ENCODE measurements at places on chromosomes 7 and 10. TPM values are rescaled to one million over a fixed set of nuclear protein-coding genes. Genes with fewer than 3 reads are reported as not detected.

DNA sequence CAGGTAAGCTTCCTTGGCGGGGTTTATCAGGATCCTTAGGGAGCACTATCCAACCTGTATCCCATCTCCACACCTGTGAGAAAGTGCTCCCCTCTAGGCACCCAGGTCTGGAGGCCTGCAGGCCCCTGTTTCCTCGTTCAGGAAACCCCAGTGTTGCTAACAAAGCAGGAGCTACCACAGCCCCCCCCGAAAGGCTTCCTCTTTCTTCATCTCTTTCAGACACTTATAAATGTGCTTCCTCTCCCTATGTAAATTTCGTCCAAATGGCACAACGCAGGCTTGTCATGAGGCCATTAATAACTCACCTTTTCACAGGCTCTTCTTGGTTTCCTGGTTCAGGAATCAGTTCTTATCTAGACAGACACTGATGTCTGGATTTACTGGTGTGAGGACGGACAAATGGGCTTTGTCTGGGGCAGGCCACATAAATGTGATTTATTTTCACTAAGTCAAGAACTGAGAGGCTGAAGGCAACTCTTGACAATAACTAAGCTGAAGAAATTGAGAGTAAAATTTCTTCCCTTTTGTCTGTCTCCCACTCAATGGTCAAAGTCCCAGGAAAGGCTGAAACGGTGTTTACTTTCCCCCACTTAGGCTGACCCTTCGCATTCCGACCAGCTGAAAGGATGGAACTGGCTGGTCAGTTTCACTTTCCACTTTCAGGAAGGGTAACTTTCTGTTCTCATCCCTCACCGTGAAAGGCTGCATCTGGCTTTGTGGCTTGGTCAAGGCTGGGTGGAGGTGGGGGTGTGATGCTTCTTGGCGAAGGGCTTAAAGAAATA, 46.8 kb downstream of the PIK3AP1 start:
- no peak for DNase-seq

- DNase-seq, result no peak
Observed at GRCh38 chr10:50968386-50969091, 83.1 kb upstream of the A1CF start.

DNA sequence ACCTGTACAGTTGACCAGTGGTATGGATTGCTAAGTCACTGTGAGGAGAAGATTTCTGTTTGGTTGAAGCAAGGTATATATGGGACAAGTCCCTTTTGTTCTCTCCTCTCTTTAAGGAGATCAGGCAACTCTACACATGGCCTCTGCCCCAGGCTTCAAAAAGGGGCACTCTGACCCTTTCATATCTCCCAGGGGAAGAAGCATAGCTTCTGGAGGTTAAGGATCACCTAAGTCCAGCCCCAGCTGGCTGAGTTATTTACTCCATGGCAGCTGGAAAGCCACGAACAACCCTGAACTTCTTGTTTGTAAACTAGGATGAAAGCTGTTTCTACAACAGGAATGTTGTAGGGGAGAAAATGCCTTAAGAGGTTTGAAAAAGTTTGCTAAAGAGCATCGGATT, 129.2 kb upstream of the FEZF1 start:
- no peak for DNase-seq

The NPM3 gene
- 53.4 TPM for total RNA-seq

The SDK1 gene
- 33.0 TPM for total RNA-seq

DNA sequence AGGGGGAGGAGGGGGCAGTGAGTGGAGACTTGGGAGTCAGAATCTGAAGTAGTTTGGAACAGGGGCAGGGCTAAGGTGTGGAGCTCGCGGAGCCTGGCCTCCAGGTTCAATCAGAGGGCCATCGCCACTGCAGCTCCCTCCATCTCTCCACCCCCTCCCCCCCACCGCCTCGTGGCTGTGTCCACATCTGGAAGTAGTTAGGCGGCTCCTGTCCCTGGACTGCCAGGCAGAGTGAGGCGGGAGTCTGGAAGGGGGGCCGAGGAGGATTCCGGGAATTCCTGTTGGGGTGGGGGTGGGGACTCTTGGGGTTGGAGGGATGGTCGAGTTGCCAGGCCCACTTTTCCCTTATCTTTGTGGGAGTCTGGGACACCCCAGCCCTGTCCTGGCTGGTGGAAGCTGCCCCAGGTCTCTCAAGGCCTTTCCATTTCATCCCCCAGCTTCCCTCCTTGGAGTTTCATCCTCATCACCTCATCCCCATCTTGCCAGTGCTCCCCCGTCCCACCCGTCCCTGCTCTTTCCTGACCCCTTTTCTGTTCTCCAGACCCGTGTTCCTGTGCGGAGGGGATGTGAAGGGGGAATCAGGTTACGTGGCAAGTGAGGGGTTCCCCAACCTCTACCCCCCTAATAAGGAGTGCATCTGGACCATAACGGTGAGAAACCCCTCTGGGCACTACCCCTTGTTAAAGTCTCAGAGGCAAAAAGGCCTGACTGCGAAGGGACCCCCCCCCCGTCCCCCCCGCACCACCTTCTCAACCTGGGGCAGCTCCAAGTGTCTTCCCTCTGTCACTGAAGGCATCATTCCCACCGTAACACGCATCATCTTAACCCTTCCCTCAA, 944 bp downstream of the PCOLCE start:
- DNase-seq, result no peak

DNA sequence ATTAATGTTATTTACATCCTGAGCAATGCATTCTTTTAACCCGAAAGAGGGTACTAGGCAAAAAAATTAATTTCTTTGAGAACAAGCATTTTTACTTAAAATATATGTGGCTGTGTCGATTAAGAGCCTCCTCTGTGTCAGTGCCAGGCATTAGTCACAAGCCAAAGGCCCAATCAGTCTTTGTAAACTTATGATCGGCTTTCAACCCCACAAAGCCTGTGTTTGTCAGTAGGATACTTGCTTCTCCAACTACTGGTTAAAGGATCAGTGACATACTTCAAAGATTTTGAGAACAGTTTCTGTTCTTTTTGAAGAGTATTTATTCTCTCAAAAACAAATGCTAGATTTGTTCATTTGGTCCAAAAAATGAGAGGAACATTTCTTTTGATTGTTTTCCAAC, 159.3 kb downstream of the NRCAM start:
- no peak for DNase-seq

- DNase-seq, result no peak
Observed at GRCh38 chr7:20793694-20794394, 7.2 kb upstream of the SP8 start.

- DNase-seq, result no peak
Observed at GRCh38 chr7:74051193-74051592, 23.2 kb downstream of the ELN start.

GRCh38 chr10:6999232-6999925, 411.5 kb downstream of the SFMBT2 start:
- no peak for DNase-seq

The KCNIP2 gene
- total RNA-seq, result 12.6 TPM

The HHEX gene
- 0.82 TPM for total RNA-seq

The PTF1A gene
- 0.41 TPM for total RNA-seq

DNA sequence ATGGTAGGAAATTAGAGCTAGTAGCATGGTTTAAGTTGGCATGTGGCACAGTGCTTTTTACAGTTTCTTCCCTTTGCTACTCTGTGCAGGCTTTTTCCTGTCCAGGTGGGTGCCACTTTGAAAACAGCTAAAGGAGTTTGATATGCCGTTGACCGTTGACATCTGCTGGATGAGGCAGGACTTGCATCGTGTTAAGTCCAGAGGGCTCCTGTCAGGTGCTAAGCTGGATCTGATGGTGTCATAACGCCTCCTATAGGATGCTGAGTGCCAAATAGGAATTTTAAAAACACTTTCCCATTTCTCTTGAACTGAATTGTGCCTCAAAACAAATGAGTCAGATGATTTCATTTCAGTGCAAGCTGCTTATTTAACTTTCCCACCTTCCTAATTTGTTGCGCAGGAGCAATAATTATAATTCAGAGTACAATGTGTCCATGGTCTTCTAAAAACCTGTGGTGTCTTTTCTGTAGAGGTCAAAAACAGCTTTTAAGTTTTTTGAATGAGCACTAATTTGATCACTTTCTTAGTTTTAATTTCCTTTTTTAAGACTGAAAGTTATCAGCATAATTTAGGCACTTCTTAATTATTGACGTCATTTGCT, 178.3 kb downstream of the CDCA7L start:
- DNase-seq, result no peak

The PLEKHS1 gene
- not detected for total RNA-seq

DNA sequence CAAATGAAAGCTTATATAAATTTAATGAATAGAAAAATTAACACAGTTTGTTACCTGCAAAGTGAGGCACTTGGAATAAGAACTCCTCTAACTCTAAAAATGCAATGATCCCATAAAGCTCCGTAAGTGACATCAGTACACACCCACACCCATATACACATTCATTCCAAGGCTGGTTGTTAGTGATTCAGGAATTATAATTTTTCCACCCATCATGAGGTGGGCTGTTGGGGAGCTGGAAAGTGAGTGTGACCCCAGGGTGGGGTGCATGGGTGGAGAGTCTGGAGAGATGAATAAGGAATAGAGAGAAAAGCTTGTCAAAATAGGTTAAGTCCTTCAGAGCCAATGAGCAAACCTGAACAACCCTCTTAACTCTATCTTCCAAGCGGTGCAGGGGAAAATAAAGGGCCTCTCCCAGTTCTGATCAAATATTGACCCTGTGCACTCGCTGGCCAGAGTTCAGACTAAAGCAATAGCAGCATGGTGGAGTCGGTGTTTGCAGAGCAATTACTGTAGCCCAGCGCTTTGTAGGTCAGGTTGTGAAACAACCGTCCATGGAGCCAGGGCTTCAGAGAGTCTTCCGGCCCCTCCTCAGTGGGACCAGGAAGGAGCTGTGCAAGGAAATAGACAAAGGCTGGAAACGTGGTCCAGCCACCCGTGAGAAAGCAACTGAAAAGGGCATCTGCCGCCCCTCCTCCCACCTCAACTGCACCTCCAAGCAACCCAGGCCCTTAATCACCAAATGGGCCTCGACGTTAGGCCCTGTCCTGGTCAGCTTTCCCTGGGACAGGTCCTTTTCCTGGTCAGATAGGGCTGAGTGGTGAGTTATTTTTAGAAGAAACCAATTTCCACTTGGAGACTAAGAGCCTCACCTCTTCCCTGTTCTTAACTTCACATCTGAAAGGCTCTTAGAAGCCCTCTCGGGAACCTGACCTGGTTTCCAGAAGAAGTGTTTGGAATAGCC, 61.2 kb downstream of the SH3PXD2A start:
- DNase-seq, result no peak

The NKX1-2 gene
- under 0.01 TPM for total RNA-seq

DNA sequence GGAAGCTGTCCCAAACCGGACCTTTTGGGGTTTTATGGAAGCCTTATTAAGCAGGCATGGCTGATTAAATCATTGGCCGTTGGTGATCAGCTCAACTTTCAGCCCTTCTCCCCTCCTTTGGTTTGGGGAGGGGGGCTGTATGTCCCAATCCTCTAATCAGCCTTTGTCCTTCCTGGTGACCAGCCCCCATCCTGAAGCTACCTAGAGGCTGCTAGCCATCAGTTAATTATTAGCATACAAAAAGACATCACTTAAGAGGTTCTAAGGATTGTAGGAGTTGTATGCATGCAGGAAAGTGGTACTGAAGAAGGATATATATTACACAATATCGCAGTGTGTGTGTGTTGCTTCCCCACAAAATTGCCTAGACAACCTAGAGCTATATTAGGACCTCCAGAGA, 553.3 kb upstream of the FZD8 start:
- no peak for DNase-seq

The SPDYE1 gene
- not detected for total RNA-seq

The AKR1C4 gene
- not detected for total RNA-seq

GRCh38 chr7:26441611-26442277, 150.1 kb downstream of the SNX10 start:
- no peak for DNase-seq

The CCDC126 gene
- 42.8 TPM for total RNA-seq

GRCh38 chr10:14971867-14972448, 12.8 kb downstream of the MEIG1 start:
- no peak for DNase-seq

The LRRN3 gene
- 153 TPM for total RNA-seq

- no peak for DNase-seq
Observed at GRCh38 chr7:113374955-113375354, 256.6 kb upstream of the SMIM30 start.

DNA sequence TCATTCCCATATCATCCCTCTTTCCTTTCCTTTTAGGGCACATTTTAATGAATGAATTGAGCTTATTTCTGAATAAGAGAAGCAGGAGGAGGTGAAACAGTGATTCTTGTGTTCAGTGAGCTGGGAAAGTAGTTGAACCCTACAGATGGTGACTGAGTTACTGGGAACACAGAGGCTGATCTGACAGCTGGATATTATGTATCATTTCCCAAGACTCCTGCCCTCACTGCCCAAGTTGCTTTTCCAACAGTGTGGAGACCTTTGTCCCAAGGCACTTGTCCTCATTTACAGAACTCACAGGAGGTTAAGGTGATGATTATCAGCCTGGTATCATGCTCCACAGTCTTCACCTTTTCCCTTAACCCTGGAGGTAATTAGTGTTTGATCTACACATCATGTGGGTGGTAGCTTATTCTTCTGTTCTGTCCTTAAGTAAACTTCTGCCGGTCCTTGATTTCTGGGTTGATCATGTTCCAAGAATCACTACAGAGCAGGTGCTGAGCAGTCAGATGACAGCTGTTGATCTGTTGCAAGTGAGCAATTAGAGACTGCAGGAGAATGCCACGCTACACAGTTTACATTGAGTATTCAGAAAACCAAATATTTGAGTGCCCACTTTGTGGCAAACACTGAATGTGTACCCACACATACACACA, 2.6 kb downstream of the PRLHR start:
- DNase-seq, result no peak

DNA sequence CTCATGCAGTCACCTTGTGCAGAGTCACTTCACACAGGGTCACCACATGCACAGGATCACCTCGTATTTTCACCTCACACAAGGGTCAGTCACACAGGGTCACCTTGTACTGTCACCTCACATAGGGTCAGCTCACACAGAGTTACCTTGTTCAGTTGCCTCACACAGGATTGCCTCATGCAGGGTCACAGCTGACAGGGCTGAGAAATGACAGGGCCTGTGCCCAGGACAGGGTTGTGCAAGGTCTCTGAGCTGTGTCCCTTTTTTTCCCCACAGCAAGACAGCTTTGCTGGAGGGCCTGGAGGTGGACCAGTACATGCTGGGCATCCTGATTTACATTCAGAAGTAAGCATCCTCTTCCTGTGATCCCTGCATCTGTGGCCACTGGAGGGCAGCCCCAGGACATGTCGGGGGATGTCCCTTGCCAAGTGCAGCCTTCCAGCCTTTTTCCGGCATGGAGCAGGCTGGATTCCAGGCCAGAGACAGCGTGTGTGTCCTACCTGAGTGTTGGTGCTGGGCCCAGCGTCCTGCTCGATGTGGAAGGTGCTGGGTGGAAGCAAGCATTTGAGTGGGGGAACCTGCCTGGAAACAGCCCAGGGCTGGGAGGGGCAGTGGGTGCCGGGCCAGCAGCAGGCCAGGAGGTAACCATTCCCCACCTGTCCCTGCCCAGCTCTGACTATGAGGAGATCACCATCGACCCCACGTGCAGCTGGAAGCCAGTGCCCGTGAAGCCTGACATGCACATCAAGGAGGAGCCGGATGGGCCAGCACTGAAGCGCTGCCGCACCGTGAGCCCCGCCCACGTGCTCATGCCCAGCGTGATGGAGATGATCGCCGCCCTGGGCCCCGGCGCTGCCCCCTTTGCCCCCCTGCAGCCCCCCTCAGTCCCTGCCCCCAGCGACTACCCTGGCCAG, 16.3 kb downstream of the ZMIZ2 start:
- no peak for DNase-seq

The PCLO gene
- total RNA-seq, result 41.2 TPM

The ABLIM1 gene
- total RNA-seq, result 51.4 TPM

The PNLIPRP3 gene
- not detected for total RNA-seq

- DNase-seq, result no peak
Observed at GRCh38 chr7:93043385-93043985, 74.3 kb downstream of the SAMD9 start.
